ENCODE measurements at places on chromosomes 12 and 14. TPM values are rescaled to one million over a fixed set of nuclear protein-coding genes. Genes with fewer than 3 reads are reported as not detected.

The TBPL2 gene
- not detected for total RNA-seq

The TMPRSS12 gene
- total RNA-seq: not detected

The KRT72 gene
- total RNA-seq: not detected

The HOXC5 gene
- total RNA-seq: not detected

The ACOT6 gene
- not detected for total RNA-seq

The AKAP3 gene
- total RNA-seq: 0.99 TPM

The IL22 gene
- total RNA-seq: not detected

The HOXC6 gene
- total RNA-seq: not detected

The PCED1B gene
- 0.82 TPM for total RNA-seq

The CAPZA3 gene
- total RNA-seq: not detected

The CCNK gene
- 45.9 TPM for total RNA-seq

The CKB gene
- total RNA-seq: 814 TPM

The INHBC gene
- not detected for total RNA-seq

The TBK1 gene
- total RNA-seq: 37.0 TPM
